ENCODE measurements at places on chromosomes 16 and 17. TPM values are rescaled to one million over a fixed set of nuclear protein-coding genes. Genes with fewer than 3 reads are reported as not detected.
A peak's percentile ranks its signal among the peaks of the same experiment; 100 is the strongest.

TMC7 gene
- total RNA-seq, result 1.5 TPM

MYO15A gene
- 0.08 TPM for total RNA-seq

DNA sequence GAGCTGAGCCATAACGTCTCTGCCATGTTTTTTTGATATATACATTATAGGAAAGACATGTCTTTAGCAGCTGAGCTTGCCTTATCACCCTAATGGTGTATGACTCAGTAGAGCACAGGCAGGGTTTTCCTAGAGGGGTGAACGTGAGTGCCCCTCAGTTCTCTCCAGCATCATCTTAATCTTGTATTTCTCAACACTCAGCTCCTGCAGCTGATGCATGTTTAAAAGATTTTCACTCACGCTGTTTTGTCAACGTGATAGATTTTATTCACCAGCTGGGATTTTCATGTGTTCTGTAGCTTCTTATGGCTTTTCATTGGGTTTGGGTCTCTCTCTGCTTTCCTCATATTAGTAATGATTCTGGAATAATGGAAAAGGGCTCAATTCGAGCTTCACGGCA is 186.0 kb upstream of the PMFBP1 start:
- no peak for DNase-seq

DNA sequence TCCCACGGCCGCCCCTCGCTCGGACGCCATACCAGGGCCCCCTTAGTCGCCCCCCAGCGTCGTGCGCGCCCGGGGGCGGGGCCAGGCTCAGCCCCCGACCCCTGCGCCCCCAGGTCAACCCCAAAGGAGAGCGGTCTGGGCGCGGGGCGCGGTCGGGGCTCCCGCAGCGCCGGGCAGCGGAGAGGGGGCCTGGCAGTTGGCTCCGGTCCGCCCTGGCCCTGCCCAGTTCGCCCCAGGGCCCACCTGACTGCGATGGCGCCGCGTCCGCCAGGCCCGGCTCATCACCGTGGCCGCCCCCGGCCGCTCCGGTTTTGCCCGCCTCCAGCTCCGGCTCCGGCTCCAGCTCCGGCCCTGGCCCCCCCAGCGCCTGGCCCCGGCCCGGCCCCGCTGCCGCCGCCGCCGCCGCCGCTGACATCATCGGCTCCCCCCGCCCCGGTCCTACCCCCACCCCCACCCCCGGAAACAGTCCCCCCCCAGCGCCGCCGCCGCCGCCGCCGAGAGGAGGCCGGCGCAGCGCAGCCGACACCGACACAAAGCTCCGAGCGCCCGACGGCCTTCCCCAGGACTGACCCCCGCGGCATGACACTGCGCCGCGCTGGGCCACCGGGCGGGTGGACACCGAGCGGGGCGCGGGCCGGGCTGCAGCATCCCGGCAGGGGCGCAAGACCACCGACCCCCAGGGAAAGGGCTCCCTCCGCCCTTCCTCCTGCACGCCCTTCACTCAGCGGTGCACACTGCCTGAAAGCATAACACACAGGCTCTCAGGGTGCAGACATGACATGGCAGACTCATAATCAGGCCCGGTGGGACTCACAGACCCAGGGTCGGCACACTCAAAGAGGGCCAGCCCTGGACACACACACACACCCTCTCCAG is at the start of gene ZBTB4:
TSS of gene ZBTB4 (minus strand) at position 419 of the 876 bp plus-strand sequence. CDS start 12,830 bp downstream, outside the sequence.
- DNase-seq, result peak; percentile 34

PRSS33 gene
- total RNA-seq, result 0.24 TPM

TPSG1 gene
- not detected for total RNA-seq

CEP295NL gene
- total RNA-seq, result 0.80 TPM

DNA sequence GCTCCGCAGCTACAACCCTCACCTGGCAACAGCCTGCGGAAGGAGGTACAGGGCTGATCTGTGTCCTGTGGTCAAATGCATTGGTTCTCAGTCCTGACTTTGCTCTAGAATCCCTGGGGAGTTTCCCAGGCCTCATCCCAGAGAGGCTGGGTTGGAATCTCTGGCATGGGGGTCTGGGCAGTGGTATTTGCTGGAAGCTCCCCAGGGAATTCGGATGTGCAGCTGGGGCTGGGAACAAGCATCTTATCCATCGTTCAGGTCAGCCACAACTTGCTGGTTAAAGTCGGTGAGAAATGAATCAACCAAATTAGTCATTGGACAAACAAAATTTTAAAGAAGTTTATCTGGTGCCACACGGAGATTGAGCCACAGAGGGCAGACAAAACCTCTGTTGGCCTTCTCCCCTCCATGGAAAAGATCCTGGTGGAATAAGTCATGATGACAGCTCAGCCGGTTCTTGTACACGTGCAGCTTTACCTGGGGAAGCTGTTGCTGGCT is 231.2 kb downstream of the FOXL1 start:
- no peak for DNase-seq

All from SK-MEL-5 (cell line).